ENCODE measurements at places on chromosomes 7 and 10.

DNA sequence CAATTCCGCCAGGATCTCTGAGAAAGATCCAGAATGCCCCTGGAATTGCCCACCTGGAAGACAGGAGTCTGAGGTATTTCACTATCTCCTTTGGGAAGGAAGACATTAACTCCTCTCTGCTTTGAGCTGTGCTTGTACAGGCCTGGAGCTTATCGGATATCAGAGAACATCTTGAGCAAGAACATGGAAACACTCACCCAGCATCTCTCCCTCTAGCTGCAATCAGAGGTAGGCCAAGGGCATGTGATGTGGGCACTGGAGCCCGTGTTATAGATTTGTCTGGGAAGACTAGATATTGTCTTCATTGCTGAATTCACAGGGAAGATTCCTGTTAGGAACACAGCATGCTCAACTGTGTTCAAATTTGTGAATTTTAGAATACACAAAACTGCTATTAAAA, 233.9 kb downstream of the PHF14 start:
- no peak for DNase-seq

DNA sequence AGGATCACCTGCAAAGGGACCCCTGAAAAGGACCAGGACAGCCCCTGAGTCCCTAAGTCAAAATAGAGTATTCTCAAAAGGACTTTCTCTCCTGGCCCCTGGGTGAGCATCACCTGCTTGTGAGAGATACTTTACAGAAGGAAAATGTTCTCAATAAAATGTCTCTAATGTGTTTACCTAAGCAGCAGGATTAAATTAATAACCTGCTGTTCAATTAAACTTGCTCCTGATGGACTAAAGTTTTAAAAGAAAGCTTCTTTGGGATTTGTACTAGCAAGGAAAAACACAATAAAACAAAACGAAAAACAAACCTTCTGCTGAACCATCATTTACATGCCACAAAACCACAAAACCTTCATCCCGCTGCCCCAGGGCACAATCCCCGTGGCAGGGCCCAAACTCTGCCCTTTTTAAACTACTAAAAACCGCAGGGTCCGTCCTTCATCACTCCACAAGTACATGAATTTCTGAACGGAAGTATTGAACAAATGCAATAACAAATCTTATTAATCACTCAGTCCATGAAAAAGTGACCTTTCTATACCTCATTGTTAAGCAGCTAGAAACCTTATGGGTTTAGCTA, 197.7 kb downstream of the TCERG1L start:
- DNase-seq, result no peak

GRCh38 chr7:149704507-149704906, 68.9 kb downstream of the ZNF467 start:
- DNase-seq, result no peak

DNA sequence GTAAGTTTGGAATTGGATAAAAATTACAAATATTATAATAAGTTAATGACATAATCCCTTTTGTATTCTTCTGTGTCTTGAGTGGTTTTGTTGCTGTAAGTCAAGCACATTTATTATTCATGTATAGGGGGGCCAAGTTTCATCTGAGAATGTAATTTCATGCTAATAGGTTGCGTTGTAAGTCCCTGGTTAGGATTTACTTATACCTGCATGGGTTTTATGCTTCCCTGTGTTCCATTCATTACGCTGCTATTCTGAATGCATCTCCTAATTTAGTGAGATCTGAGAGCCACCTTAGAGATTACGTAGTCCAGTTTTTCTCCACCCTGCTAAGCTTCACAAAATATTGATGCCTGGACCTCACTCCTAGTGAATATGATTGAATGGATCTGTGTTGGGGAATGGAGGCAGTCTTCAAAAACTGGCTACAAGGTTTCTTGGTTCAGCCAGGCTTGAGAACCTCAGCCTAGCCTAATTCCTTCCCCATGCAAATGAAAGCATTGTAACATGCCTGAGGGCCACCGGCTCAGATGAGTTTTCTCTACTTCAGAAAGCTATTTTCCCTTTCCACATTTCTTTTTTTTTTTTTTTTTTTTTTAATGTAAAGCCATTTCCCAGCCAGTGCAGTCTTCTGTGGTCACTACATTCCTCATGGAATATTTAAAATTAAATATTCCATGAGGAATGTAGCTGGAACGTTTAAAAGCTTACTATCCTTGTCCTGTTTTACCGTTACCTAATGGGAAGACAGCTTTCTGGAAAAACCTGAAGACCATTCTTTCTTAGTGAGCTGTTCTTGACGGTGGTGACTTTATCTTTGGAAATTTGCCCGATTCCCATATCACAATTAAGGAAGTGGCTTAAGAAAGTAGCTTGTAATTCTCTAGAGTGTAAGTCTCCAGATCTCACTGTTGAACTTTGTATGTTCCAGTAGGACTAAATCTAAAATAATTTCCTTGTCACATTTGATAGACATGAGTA, 16.0 kb downstream of the PAPSS2 start:
- no peak for DNase-seq

DNA sequence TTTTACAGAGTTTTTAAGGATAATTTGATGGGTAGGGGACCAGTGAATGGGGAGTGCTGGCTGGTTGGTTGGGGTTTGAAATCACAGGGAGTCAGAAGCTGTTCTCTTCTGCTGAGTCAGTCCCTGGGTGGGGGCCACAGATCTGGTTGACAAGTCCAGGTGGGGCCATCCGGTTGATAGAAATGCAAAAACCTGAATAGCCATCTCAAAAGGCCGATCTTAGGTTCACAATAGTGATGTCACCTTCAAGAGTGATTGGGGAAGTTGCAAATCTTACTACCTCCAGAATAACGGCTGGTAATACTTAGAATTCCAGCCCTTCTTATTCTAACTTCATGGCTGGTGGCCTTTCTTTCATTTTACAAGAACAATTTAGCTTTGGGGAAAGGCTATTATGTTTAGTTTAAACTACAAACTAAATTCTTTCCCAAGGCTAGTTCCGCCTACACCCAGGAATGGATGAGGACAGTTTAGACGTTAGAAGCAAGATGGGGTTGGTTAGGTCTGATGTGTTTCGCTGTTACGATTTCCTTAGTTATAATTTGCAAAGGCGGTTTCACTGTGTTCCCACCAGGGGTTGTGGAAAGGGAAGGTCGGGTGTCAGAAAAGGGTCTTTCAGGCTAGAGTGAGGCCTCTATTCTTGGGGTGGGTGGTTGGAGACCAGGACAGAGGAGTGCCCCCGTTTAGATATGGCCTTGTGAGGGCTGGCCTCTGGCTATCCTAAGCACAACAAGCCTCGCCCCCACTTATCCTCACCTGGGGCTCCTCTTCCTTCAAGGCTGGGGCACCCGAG, 27.4 kb downstream of the IFT22 start:
- no peak for DNase-seq

GRCh38 chr10:5449823-5450222, 37.5 kb downstream of the NET1 start:
- DNase-seq, result peak; percentile 72

DNA sequence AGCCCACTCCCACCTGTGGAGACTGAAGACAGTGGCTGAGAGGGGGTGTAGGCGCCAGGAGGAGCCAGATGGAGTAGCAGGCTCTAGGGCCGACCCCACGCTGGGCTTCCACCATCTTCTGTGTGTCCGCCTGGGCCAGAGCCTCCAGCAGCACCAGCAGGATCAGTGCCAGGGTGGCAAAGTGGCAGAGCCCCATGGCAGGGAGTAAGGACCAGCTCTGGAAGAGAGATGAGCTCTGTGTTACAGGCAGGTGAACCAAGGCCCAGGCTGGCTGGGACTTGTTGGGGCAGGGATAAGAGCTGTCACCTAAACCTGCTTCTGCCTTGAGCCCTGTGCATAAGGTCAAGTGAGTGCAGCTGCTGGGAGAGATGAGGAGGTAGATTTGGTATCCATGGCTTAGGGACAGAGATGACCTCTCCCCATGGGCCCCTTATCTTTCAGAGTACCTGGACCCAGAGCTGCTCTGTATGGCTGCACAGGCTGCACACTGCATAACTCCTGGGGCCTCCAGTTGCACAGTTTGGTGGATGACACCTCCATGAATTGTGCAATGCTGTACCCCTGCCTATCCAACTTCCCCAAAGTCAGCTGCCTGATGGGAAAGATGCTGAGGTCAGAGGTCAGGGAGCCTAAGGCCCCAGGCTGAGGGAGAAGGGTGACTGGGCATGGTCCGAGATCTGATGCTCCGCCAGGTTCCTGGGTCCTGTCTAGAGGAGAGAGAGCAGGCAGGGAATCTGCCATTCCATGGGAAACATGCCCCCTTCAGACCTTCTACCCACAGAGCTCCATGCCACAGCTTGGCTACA, 7.4 kb upstream of the SAMD8 start:
- no peak for DNase-seq

- no peak for DNase-seq
Observed at GRCh38 chr7:150953061-150953997, 24.8 kb downstream of the KCNH2 start.

DNA sequence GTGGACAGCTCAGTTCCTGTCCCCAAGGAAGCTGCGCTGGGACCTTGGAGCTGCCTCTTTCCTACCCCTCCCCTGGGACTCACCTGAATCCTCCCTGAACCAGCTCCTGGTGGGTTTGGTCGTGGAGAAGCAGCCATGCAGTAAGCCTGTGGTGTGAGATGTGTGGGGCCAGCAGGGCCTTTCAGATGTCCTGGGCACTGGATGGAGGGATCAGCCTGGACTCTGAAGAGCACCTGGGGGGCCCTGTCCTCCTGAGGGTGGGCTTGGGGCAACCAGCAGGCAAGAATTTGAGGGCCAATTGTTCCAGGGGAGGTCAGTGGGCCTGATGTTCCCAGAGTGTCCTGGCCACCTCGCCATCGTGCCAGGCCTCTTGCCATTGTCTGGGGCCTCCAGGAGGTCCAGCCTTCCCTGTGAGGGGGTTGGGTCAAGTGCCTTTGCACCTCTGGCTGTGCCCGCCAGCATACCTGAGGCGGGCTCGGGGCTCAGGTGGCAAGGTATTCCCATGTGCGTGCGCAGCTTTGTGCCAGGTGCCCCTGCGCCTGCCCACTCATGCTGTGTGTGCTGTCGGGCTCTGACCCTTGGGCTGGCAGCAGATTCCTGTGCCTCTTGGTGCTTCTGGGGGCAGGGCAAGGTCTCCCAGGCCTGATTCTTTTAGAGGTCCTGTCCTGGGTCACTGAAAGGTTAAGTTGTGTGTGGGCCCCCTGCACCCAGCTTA, 7.3 kb downstream of the TRIM8 start:
- DNase-seq, result no peak

DNA sequence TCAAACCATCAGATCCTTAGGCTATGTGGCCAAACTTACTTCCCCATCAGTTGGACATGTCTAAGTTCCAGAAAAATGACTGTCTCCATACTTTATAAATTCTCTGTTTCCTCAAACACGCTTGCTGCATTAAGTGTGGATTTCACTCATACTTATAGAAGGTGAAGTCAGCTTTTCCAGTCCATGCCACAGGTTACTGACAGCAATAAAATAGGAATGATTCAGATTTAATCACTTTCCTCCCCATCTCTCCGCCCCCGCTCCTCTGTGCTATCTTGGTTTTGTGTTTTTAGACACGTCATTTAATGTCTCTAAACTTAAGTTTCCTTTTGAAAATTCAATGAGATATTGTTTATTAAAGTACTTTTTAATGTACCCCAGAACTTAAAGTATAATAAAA, 1098.0 kb upstream of the C7orf33 start:
- DNase-seq, result no peak

GRCh38 chr7:129502708-129503685, 666 bp downstream of the SMKR1 start:
- no peak for DNase-seq

DNA sequence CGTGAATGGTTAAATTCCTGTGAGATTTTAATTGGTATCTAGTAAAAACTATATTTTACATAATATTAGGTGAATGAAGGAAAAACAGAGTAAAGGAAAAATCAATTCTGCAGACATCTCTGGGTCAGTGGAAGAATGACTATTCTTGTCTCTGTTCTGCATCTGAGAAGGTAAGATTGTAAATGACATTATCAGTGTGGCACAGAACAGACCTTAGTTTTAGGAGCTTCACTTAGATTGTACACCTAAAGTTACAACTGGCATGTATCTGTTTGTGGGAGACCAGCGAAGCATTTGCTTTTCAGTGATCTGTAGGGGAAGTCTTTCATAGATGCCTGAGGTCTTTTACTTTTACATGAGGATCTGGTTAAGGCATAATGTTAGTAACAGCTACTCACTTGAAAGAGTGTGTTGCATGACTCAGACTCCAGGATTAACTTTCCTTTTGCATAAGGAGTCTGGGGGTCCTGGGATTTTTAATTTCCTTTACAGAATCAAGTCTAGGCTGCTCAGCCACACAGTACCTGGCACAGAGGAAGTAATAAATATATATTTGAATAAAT, 56.2 kb downstream of the JMJD1C start:
- no peak for DNase-seq

GRCh38 chr10:99555825-99556523, 23.2 kb downstream of the NKX2-3 start:
- DNase-seq, result no peak

Measured in right forelimb (tissue), 1 donor.